T-helper 2 cell treated with Interferon-gamma antibody and Interleukin-4, amounts not matched to agents 5 μg/mL and 100 μg/mL, for 36 hours (primary cell): ENCODE measurements at places on chromosomes 3 and 15.

DNA sequence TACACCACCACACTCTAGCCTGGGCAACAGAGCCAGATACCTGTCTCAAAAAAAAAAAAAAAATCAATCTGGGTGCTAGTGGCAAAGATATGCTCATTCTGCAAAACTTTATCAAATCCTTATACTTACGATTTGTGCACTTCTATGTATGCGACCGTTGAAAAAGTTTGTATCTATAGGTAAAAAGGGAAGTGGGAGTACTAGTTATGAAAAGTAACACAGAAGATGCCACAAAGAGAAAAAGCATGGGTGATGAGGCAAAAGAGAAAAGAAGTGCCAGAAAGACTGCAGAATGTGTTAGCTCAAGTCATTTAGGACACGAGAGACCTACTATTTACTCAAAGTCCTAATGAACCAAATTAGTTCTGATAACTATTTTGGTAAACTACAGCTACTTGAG, 407.8 kb downstream of the SHQ1 start:
- no peak for DNase-seq

- DNase-seq, result no peak
Measured at GRCh38 chr3:126542340-126543241, 16.1 kb downstream of the C3orf22 start.

GRCh38 chr3:162777118-162777517, 1280.5 kb downstream of the OTOL1 start:
- no peak for DNase-seq

DNA sequence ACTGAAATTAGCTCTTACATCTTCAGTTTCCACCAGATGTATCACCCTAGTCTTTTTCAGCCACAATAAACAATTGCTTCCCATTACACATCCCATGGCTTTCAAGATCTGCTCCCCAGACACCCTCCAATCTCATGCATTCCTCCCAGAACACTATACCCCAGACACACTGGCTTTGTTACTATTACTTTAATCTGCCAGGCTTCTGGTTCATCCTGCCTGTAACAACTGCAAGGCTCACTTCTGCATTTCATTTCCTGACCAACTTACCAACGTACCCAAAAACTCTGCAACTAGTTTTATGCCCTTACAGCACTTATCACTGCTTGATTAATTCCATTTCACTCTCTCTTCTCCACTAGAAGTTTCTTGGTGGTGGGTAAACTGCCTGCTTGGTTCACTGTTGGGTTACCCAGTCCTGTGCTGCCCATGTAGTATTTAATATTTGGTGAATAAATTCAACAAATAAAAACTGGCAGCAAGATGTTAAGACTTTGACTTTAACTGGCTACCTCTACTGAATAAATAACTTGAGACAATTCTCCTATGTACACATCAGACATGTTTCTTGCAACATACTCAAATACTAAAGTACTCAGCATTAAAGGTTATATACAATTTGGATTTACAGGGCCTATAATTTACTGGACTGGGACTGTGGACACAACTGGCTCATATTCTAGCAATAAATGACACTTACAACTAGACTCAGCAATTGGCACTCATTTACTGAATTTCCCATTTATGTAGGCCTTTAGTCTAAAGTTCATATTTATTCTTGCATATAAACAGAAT, 2.7 kb downstream of the RPL22L1 start:
- no peak for DNase-seq

GRCh38 chr15:73395671-73396070, 26.9 kb upstream of the HCN4 start:
- no peak for DNase-seq

GRCh38 chr3:43285644-43286043, 696 bp upstream of the SNRK start:
- DNase-seq, result no peak

DNA sequence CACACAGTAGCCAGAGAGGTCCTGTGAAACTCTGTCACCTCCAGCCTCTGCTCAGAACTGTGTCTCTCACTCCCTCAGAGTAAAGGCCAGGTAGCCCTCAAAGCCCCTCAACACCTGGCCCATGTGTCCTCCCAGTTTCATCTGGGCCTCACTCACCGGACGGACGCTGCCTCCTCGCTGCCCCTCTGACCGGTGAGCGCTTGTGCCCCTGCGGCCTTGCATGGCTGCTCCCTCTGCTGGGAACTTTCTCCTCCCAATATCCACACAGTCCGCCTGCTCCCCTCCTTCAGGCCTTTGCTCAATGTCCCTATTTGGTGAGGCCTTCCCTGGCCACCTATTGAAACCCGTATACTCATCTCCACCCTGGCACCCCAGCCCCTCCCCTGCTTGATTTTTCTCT, 36.8 kb upstream of the TRH start:
- no peak for DNase-seq

DNA sequence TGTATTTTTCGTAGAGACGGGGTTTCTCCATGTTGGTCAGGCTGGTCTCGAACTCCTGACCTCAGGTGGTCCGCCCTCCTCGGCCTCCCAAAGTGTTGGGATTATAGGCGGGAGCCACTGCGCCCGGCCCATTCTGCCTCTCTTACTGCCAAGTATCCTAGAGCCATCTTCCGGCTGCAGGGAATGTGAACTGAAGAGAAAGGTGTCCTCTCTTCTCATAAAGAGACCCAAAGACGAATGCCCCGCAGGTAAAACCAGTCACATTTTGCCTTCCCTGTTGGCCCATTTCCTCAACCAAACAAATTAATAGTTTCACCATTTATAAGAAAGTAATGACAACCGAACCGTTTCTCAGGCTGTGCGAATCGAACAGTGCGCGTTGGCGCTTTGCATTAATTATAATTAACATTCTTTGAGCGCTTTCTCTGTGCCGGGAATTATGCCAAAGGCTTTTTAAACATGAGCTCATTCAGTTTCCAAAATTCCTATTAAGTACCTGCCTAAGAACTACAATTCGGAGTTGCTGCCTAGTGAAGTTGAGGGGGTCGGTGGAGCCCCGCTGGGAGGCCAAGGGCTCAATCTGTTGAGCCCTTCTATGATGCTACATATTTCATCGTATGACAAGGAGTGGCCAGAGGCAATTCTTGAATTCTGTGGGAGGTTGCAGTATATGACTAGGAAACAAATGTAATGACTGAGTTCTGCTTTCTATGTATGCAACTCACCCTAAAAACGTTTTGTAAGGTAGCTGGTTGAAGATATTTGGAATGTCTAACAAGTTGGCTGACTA, 819 bp upstream of the RPL24 start:
- DNase-seq, result no peak

DNA sequence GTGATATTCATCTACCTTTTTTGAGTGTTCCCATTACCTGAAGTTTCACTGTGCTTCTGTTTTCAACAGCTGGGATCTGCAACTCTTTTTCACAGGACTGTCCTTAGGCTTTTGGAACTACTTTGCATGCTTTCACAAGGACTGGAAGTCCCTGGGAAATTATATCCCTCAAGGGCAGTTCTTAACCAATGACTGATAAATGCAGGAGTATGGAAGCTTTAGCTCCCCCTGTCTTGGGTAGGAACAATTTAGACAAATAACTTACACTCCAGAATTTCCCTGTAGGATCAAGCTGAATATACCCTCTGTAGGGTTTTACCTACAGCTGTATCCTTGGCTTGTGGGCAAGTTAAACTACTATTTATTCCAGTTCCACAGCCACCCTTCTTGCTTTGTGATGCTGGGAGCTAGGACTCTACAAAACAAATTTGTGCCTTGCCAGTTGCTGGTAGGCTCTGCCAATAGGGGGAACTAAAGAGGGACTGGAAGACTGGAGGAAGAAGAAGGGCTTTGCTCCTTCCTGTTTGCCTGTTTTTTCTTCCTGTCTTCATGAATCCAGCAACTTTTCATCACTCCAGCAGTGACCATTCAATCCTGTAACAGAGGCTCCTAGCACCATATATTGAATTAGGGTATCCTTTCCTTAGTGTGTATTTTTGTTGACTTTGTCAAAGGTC, 6.8 kb upstream of the ZNF280D start:
- DNase-seq, result no peak

DNA sequence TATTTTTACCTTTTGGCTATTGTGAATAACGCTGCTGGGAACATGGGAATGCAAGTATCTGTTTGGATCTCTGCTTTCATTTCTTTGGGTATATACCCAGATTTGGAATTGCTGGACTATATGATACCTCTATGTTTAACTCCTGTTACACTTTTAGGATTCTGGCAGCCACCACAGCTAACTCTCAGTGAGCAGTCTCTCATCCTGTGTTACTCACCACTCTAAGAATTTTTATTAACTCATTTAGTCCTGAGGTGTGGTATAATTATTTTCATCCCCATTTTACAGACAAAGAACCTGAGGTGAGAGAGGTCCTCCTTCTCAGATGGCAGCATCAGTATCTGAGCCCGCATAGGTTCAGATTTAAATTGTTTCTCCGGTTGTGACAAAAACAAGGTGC, 1.1 kb downstream of the SPATA12 start:
- no peak for DNase-seq

GRCh38 chr3:15014606-15015328, 50.3 kb downstream of the MRPS25 start:
- DNase-seq, result no peak

GRCh38 chr3:50202353-50203112, 2.5 kb upstream of the SLC38A3 start:
- no peak for DNase-seq

DNA sequence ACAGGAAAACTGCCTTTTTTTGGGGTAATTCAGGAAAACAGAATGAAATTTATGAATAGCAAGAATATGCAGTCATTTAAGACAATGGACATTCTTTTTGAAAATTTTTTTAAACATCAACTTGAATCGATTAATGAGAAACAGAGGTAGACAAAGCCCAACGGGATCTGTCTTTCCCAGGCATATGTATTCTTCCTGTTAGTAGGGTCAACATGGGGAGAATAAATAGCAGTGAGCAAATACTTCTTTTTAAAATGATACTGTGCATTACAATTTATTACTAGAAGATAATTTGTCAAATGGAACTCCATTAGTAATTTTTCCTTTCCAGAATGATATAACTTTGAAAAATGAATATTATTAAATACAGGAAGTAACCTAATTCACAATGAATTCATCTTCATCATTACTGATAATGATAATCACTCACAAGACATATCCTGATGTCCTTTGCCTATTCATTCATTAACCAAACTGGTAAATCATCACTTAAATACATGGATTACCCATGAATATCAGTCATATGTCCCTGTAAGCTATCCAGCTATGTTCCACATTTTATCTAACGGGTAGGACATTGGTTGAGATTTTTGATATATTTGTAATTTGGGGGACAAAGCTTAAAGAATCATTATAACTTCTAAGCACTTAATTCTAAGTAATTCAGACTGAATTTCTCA, 209.2 kb upstream of the CDIN1 start:
- DNase-seq, result no peak

DNA sequence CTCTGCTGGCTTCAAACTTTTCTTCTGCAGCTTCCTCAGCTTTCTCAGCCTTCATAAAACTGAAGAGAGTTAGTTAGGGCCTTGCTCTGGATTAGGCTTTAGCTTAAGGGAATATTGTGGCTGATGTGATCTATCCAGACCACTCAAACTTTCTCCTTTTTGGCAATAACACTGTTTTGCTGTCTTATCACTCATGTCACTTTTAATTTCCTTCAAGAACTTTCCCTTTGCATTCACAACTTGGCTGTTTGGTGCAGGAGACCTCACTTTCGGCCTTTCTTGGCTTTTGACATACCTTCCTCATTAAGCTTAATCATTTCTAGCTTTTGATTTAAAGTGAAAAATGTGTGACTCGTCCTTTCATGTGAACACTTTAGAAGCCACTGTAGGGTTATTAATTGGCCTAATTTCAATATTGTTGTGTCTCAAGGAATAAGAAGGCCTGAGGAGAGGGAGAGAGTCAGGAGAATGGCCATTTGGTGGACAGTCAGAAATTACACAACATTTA, 60.7 kb downstream of the SLC24A1 start:
- DNase-seq, result no peak

- no peak for DNase-seq
Measured at GRCh38 chr3:156029208-156029607, 91.2 kb upstream of the KCNAB1 start.

GRCh38 chr15:77826006-77826695, 193.4 kb upstream of the LINGO1 start:
- DNase-seq, result no peak

DNA sequence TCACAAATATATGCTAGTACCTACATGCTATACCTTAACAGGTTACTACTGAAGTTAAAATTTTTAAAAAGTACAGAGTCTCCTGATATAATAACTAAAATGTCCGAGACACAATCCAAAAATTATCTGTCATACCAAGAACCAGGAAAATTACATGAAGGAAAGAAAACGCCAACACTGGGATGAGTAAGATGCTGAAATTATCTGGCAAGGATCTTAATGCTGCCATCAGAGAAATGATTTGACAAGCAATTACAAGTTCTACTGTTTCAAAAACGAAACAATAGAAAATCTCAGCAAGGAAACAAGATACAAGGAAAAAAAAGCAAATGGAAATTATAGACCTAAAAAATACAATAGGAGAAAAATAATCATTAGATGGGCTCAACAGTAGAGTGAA, 92.5 kb downstream of the UBE3A start:
- DNase-seq, result no peak

DNA sequence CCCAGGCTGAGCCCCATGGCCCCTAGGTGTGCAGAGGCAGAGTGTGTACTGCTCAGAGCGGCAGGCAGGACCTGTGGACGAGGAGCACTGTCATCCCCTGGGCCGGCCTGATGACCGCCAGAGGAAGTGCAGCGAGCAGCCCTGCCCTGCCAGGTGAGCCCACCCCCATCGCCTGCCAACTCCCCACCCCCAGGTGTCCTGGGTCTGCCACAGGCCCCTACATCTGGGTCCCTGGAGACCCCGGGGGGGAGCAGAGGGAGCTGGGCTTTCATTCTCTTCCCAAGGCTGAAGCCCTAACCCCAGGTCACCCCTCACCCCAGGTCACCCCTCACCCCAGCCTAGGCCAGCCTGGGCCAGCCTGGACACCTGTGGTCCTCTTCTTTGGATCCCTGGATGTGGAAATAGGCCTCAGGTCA, 93.1 kb downstream of the TBC1D2B start:
- no peak for DNase-seq

- DNase-seq, result no peak
Measured at GRCh38 chr3:58179235-58180098, 31.3 kb downstream of the DNASE1L3 start.

- DNase-seq, result no peak
Measured at GRCh38 chr3:190058521-190059241, 62.0 kb downstream of the P3H2 start.

GRCh38 chr15:79943820-79944219, 27.2 kb downstream of the BCL2A1 start:
- no peak for DNase-seq

DNA sequence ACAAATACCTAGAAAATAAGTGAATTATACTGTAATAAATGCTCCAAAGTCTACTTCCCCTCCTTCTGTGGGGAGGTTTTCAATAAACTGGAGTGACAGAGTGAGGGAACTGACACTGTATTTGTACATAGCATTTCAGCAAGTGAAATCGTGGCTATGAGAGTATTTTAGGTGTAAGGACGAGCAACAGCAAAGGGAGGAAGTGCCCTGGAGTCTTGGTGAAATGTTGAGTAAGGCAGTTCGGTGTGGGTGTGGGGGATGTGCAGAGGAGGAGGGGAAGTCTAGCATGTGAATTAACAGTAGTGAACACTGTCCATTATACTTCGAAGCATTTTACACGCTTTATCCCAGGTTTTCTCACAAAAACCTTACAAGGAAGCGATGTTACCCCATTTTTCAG, 18.1 kb upstream of the P2RY13 start:
- no peak for DNase-seq
